Activated CD4-positive, alpha-beta T cell treated with anti-CD3 and anti-CD28 coated beads, Interleukin-2, Interleukin-4, amounts not matched to agents 100 ng/mL and 50 ng/mL, durations not matched to agents 16 hours and 8 hours (primary cell): ENCODE measurements at places on chromosomes 3 and 15.

DNA sequence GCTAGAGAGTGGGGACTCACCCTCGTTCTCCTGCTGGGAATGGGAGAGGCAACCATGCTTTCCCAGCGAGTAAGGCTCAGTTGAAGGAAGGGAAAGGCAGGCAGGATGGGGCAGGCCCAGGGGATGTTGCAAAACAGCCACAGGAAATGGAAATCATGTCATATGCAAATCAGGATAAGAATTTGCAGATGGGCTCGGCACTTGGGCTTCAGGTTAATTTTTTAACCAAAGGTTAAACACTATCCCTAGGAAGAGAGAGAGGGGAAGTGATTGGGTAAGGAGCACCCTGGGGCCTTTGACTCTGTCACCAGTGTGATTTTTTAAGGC lies 14.6 kb upstream of the PLA2G4E start:
- DNase-seq: peak; percentile 4

DNA sequence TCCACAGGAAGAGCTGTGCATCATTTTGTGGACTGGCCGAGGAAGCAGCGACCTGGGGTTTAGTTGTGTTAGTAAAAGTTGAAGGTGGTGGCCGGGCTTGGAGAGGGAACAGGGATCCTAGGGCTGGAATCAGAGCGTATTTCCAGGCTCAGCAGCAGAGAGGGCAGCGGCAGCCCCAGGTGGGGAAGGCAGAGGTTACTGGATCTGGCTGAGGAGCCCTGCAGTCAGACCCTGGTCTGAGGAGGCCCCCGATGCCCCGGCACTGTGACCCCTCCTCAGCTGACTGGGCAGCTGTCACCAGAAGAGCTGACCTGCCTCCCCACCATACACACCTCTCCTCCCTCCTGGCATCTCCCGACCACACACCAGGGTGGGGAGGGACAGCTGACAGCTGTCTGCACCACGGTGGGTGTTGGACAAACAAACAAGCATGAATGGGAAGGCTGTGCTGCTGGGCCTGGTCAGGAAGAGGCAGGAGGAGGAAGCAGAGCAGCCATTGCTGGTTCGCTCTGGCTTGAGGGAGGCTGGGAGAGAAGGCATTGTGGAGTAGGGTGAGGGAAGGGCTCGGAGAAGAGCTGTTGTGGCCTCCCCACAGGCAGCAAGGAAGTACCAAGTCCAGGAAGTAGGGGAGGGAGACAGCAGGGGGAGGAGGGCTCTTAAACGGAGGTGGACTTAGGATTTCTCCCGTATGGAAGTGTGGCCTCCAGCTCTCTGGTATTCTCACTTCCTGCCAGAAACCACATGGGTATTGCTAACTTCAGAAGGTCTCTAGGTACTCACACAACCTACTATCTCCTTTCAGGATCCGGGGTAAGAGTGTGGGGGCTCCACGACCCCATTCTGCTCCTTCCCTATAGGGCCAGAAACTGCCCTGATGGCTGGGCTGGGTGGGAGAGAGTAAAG lies 49.5 kb upstream of the HACD2 start:
- no peak for DNase-seq

DNA sequence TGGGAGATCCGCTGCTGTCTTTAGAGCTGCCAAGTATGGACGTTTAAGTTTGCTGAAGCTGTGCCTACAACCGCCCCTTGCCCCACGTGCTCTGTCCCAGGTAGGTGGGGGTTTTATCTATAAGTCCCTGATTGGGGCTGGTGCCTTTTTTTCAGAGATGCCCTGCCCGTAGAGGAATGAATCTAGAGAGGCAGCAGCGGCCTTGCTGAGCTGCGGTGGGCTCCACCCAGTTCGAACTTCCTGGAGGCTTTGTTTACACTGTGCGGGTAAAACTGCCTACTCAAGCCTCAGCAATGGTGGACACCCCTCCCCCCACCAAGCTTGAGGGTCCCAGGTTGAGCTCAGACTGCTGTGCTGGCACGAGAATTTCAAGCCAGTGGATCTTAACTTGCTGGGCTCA lies 83.4 kb upstream of the FGF7 start:
- no peak for DNase-seq

- DNase-seq: peak; percentile 63
These were observed 80.6 kb downstream of the ARIH1 start for GRCh38 chr15:72554471-72555425.

GRCh38 chr3:14602804-14603644 lies 48.5 kb upstream of the CCDC174 start:
- no peak for DNase-seq

DNA sequence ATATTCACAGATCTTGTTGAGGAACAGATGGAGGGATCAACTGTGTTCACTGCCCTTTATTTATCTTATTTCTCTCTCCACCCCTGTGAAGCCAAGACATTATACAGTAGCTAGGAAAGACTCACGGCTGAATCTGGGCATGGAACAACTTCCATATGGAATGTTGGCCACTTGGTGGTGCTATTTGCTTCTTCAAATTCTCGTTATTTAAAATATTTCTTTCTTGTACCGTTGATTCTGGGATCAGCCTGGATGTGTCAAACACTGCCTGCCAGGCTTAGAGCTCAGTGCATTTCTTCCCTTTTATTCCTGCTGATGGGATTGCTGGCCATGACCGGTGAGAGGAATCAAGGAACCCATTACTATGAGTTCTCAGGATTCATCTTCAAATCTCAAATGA lies 17.5 kb upstream of the GASK1A start:
- no peak for DNase-seq

- no peak for DNase-seq
These were observed 1.7 kb downstream of the TLR9 start for GRCh38 chr3:52223449-52224408.

DNA sequence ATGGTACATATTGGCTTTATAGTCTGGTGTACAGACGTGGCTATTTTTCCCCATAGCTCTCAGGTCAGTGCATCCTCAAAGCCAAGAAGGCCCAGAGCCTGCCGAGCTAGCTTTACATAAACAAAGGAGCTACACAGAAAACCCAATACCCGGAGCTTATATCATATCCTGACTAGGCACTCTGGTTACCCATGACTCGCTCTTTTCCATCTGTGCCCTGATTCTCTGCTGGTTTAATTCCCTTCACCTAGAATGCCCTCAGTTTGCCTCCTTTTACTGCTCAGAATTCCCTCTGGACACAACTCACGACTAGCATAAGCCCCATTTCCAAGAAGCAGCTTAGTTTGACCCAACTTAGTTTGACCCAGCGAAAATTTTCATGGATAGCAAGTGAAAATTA lies 110.8 kb downstream of the TIGIT start:
- DNase-seq: no peak

DNA sequence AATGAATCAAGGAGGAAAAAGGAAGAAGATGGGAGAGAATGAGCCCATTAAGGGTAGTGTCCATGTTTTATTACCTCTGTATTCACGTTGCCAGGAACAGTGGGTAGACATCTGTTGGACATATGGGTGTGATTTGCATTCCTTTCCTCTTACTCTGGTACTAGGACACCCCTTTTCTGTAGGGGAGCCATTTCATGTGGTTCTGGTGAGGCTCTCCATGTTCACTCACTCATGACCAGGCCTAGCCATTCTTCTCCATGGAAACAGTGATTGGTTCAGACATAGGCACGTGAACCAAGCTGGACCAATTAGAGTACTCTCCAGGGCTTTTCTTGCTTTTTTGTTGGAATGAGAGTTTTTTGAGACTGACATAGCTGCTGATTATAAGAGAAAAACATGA lies 39.6 kb upstream of the PDCD6IP start:
- no peak for DNase-seq

- no peak for DNase-seq
These were observed 424.1 kb downstream of the MAGI1 start for GRCh38 chr3:65614585-65614984.

- no peak for DNase-seq
These were observed 15.5 kb downstream of the WDR48 start for GRCh38 chr3:39067286-39067685.

GRCh38 chr3:148924562-148924961 lies 59.5 kb downstream of the CPA3 start:
- no peak for DNase-seq

DNA sequence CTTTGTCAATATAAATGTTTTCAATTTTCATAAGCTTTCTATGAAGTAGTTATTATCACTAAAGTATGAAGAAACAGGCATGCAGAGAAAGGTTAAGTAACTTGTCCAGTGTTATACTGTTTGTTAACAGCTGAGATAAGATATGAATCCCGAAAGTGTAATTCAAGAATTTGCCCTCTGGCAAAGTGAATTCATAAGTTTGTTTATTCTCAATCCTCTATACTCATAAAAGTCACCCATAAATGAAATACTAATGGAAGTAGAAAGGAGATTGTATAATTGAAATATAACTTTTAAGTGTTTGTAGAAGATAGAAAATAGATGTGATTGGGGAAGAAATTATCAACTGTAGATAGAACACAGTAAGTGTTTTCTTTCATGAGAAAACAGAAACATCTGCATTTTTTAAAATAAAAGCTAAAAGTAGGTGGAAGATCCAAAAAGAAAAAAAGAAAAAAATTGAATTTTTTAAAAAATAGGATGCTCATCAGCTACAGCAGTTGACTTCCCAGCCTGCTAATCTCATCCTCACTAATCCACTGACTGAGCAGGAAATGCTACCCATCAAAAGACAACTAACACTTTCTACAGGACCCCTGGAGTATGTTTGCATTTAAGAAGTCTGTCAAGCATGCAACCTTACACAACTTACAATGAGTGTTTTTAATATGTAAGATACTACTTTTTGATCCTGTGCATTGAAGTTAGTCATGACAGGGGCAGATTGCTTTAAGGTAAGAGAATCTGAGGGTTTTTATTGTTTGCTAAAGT lies 878.1 kb downstream of the SI start:
- DNase-seq: no peak
